Activated B cell treated with CpG ODN at 0.5 μM for 24 hours (primary cell): ENCODE measurements at places on chromosomes 5 and 9. TPM values are rescaled to one million over a fixed set of nuclear protein-coding genes. Genes with fewer than 3 reads are reported as not detected.

DNA sequence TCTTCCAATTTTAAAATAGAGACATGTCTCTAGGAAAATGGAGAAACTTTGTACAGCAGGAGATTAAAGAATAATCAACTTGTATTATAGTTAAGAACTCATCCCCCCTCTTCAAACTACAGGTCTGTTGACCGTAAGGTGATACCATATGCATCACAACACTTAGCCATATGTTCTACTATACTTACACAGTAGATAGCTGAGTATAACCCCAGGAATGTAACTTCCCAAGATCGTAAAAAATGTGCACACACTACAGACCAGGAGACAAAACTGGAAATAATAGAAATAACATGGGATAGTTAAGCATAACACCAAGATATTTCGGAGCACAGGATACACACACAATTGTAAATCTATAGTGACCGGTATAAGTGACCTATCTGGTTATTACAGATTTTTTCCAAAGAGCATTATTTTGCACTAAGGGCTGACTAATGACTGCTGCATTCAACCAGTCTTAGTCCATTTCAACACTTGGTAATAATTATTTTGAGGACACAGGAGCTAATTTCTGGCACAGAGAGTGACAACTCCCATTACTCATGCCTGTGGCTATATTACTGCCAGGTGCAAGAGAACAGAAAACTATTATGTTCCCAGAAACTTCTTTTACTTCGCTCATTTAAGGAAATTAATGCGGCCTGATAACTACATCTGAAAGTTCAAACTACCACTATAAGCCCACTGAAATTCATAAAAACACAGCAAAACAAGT, 15.4 kb upstream of the ZNF622 start:
- DNase-seq = no peak
- no peaks in the 10 kb centered on the region for H3K4me1 ChIP-seq
- no peak overlapping the region for H3K4me3 ChIP-seq
- no peak overlapping the region for H3K27ac ChIP-seq
- H3K27me3 ChIP-seq = no peaks in the 10 kb centered on the region
- H3K36me3 ChIP-seq = no peaks in the 10 kb centered on the region

Gene PCDHGB5
- total RNA-seq = 1.8 and 2.7 TPM in 2 replicates

DNA sequence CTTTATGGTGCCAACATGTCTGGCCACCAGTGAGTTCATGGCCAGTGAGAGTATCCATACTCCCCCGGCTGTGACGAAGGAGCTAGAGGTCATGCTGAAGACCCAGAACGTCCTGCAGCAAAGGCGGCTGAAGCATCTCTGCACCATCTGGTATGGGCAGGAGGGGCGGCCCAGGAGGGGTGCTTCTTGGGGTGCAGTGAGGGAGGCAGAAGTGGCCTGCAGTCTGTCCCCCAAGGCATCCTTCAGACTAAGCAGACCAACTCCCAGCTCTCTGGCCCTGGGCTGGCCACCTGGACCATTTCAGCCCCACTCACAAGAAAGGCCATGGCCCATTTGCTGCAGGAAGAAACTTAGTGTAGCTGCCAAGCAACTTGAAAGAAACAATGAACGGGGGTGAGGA, 11.0 kb downstream of the CCDC180 start:
- no peaks in the 10 kb centered on the region for H3K4me1 ChIP-seq
- peaks cover 50% of the 10 kb centered on the region for H3K36me3 ChIP-seq
- H3K27me3 ChIP-seq = no peaks in the 10 kb centered on the region
- no peak overlapping the region for H3K27ac ChIP-seq
- DNase-seq = no peak

GRCh38 chr9:92706218-92706940, 36.4 kb upstream of the IPPK start:
- H3K36me3 ChIP-seq = peaks cover 33% of the 10 kb centered on the region
- no peak for DNase-seq
- no peak overlapping the region for H3K27ac ChIP-seq
- H3K4me1 ChIP-seq = peaks cover 8% of the 10 kb centered on the region
- H3K4me3 ChIP-seq = no peak overlapping the region

GRCh38 chr5:172902497-172903472, 56.4 kb upstream of the RPL26L1 start:
- H3K4me1 ChIP-seq = peaks cover 3% of the 10 kb centered on the region
- peaks cover 65% of the 10 kb centered on the region for H3K36me3 ChIP-seq
- H3K27me3 ChIP-seq = no peaks in the 10 kb centered on the region
- no peak overlapping the region for H3K27ac ChIP-seq
- no peak overlapping the region for H3K4me3 ChIP-seq

- H3K27me3 ChIP-seq = peaks cover 4% of the 10 kb centered on the region
- no peaks in the 10 kb centered on the region for H3K36me3 ChIP-seq
- H3K4me1 ChIP-seq = peaks cover 10% of the 10 kb centered on the region
These were observed 7.4 kb upstream of the ENTPD8 start for GRCh38 chr9:137448602-137448962.

DNA sequence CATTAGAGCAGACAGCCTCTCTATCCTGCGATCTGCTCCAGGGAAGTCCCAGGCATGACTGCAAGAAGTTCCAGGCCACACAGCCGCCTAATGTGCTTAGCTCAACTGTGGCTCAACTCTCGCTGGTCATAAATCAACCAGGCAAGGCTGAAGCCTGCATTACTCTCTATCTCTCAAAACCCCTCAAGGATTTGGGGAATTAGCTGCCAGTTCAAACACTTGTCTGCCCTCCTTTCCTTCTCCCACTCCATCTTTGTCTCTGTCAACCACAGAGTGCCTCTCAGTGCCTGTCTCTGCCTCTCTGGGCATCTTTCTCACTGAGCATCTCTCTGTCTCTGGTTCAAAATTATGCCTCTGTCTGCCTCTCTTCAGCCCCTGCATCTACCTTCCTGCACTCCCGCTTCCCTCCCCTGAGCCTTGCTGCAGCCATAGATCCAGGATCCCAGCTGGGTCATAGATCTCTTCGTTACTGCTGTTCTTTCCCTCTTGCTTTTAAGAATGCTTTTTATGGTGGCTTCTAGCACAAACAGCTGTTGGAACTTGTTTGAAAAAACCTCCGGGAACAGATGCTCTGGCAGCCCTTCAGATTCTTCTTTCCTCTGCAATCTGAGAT, 27.9 kb upstream of the GALNT10 start:
- H3K27ac ChIP-seq = no peak overlapping the region
- DNase-seq = no peak

GRCh38 chr5:63306909-63307308, 655.3 kb downstream of the HTR1A start:
- no peaks in the 10 kb centered on the region for H3K27me3 ChIP-seq
- no peak overlapping the region for H3K27ac ChIP-seq
- H3K4me3 ChIP-seq = no peak overlapping the region
- no peak for DNase-seq
- H3K4me1 ChIP-seq = no peaks in the 10 kb centered on the region
- H3K36me3 ChIP-seq = no peaks in the 10 kb centered on the region

Gene SLC1A1
- total RNA-seq = 1.4 and 2.0 TPM in 2 replicates

Gene NME5
- not detected in 2 replicates for total RNA-seq

Gene EPB41L4A
- 5.8 and 7.1 TPM in 2 replicates for total RNA-seq

DNA sequence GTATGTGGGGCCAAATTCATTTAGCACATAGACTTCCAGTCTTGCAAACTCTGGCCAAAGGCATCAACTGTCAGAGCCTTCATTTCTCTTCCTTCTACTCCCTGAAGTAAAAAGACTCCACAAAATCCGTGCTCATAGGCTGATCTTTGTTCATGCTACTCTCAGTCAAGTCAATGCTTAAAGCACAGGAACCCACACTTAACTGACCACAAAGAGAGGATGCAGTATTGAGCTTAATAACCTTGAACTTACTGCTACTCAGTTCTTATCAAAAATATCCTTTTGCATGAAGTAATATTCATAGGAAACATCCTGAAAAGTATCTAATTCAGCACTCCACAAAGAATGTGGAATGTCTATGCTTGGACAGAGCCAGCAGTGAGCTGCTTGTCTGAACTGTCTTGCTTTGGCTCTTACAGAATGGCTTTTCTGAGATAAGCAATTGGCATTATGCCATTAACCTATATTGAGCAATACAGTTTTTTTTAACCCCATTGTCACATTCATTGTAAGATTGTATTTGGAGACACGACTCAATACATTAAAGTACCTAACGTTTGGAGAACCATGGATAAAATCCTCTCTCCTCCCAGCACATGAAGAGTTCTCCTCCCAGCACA, 21.7 kb downstream of the LPAR1 start:
- no peak overlapping the region for H3K4me3 ChIP-seq
- no peaks in the 10 kb centered on the region for H3K36me3 ChIP-seq
- no peak for DNase-seq
- H3K27ac ChIP-seq = no peak overlapping the region
- no peaks in the 10 kb centered on the region for H3K27me3 ChIP-seq
- H3K4me1 ChIP-seq = peaks cover 5% of the 10 kb centered on the region

DNA sequence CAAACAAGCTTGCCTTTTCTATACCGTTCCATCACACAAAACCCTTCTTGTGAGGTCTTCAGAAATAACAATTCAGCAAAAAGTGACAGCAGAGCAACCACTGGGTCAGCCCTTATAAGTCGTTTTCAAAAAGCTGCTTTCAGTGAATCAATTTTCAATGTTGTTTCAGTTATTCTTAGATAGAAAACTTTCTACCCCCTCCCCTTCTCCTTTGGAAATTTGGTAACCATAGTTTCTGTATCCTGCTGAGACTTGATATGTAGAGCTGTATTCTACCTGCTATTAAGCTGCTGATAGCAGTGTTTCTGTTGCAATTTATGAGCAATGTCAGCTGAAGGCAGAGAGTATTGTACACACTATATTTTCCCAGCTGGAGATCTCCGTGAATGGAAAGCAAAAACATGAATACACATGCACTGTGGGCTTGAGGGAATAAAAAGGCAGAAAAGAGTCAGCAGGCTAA, 75.7 kb downstream of the ZNF608 start:
- no peak overlapping the region for H3K27ac ChIP-seq
- no peaks in the 10 kb centered on the region for H3K36me3 ChIP-seq
- peaks cover 16% of the 10 kb centered on the region for H3K4me1 ChIP-seq
- DNase-seq = no peak

DNA sequence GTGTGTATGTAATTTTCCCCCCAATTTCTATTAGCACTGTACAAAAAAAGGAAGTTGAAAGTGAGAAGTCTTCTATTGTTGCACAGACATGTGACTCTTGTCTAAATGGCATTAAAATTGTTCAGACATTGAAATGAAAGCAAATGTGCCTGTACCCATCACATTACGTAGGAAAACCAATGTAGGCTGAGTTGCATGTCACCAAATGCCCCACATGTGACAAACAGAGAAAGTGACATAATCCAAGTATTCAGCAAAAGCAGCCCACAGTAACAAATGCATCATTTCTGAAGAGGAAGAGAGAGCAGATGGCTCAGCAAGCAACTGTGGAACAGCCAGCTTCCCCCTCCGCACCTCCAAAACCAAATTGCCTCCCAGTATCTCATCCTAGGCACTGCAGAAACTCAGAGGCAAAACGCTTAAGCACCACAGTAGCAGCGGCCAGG, 161.5 kb upstream of the NR4A3 start:
- H3K4me3 ChIP-seq = peak overlapping the region; percentile 21
- H3K4me1 ChIP-seq = peaks cover 31% of the 10 kb centered on the region
- peak; percentile 30 for DNase-seq
- H3K27me3 ChIP-seq = no peaks in the 10 kb centered on the region
- H3K36me3 ChIP-seq = no peaks in the 10 kb centered on the region

Gene EPB41L4B
- 5.3 and 6.1 TPM in 2 replicates for total RNA-seq

Gene PCA3
- total RNA-seq = not detected in 2 replicates

DNA sequence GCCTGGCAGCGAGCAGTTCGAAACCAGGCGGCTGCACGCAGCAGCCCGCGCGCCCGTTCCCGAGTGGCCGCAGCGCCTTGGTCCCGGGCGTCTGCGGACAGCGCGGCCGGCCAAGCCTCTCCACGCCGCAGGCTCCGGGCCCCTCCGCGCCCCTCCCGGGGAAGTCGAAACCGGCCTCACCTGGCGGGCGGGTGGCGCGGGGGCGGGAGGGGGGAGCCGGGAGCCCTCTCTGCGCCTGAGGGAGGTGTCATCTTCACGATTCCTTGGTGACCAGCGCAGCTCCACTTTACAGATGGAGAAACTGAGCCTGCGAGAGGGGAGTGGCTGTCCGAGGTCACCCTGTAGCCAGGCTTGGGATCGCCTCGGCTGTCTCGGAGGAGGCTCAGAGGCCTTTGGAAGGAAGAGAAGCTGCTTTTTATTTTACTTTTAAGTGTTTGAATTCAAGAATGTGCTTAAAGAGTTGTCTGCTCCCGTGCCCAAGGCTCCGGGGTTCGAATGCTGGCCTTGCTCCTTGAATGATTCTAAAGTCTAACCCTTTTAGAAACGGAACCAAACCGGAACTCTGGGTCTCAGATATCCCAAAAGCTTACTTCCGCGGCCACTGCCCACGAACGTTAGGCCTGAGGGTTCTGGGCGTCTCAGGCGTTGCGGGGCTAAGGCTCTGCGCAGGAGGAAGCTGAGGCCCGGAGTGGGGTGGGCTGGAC, 662 bp downstream of the SUSD3 start:
- H3K36me3 ChIP-seq = no peaks in the 10 kb centered on the region
- no peak for DNase-seq
- H3K27ac ChIP-seq = peak overlapping the region; percentile 95
- H3K4me1 ChIP-seq = peaks cover 69% of the 10 kb centered on the region
- H3K27me3 ChIP-seq = no peaks in the 10 kb centered on the region

Gene C9orf50
- total RNA-seq = not detected in 2 replicates

Gene RAB3C
- 0.47 TPM in 1 of 2 replicates, not detected in the other for total RNA-seq

Gene SLIT3
- total RNA-seq = not detected in 2 replicates

DNA sequence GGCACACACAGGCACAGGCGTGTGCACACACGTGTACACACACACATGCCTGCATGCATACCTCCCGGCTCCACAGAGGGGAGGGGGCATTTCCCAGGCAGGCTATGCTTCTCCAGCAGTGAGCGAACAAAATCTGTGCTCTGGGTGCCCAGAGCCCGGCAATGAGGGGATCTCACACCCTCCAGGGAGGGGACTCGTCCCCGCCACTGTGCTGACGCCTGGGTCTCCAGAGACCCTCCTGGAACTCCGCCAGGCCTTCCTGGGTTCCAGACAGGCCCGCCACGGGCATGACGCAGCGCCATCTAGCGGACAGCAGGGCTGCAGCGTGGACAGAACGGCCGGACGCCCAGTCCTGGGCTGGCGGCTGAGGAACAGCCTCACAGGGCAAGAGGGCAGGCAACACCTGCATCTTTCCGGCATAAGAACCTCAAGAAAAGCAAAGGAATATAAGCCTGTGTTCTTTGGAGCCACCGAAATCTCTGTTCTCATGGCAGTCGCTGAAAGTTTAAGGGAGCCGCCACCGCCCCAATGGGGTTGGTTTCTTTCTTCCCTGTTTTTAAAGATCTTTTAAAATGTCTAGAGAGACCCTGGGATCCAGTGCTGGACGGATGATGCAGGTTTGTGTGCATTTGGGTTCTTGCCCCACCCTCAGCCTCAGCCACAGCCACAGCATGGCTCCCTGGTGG, 135.6 kb upstream of the PPP1R26 start:
- no peak overlapping the region for H3K4me3 ChIP-seq
- H3K36me3 ChIP-seq = no peaks in the 10 kb centered on the region
- H3K27me3 ChIP-seq = peaks cover 8% of the 10 kb centered on the region
- no peaks in the 10 kb centered on the region for H3K4me1 ChIP-seq
- H3K27ac ChIP-seq = no peak overlapping the region
